ENCODE measurements at places on chromosomes 11 and 22.

DNA sequence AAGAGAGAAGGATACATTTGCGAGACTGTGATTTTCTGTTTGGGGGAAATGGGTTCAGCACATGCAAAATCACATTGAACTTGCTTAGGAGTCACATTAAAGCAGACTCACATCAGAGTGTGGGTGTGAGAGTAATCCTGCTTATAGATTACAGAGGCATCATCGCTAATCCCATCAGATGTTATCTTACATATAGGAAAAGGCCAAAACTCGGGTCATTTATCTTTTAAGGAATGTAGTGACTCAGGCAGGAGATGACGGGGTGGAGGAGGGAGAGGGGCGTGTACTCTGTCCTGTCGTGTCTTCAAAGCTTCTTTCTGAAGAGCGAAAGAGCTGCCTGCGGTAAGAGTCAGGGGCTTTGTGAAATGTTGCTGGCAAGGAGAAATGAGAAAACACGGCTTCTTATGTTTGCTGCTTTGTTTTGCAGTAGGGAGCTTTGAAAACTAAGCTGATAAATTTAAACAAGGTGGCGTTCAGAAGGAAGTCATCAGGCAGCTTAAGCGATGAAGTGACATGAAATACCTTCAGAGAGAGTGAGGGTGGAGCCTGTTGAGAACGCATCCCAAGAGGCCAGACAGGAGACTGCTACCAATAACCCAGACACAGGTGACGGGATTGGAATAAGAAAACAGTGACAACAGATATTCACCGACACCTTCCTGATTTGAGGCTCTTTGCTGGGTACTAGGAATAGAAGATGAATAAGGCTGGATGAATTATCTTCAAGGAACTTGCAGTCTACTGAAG is 2.2 kb upstream of the C11orf16 start:
- no peak for DNase-seq

- DNase-seq = no peak
Observed at GRCh38 chr11:46612326-46612725, 4.7 kb downstream of the HARBI1 start.

DNA sequence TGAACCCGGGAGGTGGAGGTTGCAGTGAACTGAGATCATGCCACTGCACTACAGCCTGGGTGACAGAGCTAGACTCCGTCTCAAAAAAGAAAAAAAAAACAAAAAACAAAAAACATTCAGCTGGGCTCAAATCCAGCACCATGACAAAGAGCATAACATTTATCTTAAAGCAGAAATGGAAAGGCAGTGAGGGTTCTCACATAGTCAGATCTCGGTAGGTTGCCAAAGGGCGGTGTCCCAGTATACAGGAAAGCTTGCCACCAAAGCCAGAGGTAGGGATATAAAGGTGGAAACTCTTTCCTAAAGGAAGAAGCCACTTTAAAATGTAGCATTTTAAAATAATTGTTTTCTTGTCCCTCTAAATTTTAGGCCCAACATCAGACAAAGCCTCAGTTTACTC is 22.4 kb upstream of the CAPRIN1 start:
- DNase-seq = no peak

DNA sequence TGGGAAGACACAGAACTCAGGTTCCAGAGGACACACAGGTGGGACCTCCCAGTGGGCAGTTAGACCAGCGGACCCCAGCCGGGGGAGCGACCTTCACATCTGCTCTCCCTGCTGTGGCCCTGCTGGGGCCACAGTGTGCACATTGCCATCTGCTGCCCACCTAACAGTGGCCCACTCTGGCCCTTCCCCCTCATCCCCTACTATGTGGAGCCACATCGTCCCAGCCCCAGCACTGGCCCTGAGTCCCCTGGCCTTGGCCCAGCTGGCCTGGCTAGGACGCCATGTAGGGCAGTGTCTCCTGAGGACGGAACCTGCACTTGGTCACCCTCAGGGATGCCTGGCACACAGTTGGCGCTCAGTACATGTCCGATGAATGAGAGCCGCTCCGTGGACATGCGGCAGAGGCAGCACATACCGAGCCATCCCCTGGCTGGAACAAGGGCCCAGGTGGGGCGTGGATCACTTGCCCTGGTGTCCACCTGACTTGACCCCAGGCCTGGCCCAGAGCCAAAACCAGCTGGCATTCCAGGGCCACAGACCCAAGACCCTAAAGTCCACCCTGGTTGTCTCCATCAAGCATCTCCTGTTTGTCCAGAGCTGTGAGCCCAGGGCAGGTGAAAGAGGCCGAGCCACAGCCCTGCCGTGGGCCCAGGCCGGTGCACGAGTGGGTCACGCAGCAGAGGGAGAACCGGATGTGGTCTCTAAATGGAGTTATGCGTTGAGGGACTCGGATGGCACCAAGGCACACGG is 93.1 kb upstream of the FGF3 start:
- peak; percentile 15 for DNase-seq

DNA sequence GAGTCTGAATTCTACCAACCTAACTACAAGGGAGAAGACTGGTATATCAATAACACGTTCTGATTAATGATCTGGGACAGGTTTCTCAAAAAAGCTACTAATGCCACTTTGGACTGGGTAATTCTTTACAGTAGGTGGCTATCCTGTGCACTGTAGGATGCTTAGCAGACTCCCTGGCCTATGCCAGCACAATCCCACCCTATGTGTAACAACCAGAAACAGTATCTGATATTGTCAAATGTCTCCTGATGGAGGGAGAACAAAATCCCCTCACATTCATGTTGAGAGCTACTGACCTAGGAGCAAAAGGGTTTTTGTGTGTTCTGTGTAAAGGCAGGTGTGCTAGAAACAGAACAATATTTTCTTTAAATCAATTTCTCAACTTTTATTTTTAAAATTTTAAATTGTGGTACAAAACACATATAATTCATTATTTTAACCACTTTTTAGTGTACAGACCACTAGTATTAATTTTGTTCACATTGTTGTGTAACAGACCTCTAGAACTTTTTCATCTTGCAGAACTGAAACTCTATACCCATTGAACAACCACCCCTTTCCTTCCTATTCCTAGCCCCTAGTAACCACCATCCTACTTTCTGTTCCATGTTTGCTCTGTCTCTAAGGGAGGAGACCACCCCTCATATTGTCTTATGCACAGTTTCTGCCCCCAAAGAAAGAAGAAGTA is 2.1 kb upstream of the MS4A6A start:
- DNase-seq = no peak

GRCh38 chr11:9783986-9784385 is 120.1 kb downstream of the SWAP70 start:
- DNase-seq = no peak

DNA sequence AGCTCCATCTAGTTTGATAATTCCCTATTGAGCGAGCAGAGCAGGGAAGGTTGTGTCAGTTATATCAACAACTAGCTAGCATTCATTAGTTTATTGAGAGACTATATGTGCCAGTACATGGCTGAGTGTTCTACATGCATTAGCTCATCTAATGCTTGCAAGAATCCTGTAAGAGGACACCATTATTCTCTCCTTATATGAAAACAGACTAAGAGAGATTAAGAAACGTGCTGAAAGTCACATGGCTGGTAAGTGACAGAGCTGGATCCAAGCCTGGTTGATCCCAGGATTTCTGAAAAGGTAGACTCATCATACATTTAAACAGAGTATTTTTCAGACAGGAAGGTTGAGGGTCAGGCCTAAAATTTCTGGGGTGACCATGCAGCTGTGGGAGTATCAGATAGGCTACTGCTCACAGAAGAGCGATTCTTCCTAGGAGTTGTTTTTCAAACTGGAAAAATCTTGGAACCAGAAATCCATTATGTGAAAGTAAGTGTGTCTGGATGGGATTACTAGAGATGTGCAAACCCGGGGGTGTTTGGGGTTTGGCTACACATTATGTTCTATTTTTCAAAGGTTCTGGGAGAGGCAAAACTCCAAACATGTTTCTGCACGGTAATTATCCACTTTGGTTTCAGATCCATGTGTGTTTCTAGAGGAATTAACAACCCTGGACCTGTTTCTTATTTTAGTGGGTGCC is 213.3 kb downstream of the FAM76B start:
- no peak for DNase-seq

DNA sequence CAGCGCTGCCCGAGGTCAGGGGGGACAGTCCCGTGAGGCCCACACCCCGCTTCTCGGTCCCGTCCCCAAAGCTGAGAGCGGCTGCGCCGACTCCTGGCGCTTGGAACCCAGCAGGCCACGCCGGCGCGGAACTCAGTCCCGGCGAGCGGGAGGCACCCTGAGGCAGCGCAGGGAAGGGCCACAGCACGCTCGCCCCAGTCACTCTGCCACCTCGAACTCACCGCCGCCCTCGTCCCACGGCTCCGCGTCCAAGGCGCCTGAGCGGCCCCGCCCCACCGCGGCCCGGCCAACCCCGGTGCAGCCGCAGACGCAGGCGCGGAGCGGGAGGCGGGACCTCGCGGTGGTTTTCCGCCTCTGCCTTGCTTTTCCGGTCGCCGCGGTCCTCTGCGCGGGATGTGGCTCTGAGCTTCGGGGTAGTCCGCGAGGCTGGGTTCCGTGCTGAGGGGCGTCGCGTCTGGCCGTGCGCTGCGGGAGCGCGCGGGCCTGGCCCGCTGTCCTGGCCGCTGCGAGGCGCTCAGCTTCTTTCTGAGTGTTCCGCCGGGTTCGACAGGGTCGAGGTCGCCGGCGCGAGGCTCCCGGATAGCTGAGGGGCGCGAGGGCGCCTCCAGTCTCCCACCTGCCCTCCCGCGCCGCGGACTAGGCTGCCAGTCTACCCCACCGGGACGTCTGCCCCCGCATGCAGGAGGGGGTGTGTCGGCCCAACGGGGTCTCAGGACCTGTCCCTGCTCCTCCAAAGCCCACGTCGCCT is at the start of gene CDPF1:
CDPF1 (minus strand) TSS at position 259 of the 748 bp plus-strand sequence. CDS start 2,009 bp downstream, outside the sequence.
- DNase-seq = peak; percentile 93

DNA sequence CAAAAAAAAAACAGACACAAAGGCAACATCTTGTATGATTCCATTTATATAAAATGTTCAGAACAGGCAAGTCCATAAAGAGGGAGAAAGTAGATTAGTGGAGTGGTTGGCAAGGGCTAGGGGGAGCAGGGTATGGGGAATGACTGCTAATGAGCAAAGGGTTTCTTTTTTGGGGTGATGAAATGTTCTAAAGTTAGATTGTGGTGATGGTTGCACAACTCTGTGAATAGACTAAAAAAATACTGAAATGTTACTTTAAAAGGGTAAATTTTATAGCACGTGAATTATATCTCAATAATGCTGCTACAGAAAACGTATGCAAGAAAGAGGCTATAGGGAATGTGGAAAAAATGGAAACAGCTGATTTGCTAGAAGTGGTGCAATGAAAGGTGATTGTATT is 155.1 kb downstream of the TENM4 start:
- DNase-seq = no peak

- no peak for DNase-seq
Observed at GRCh38 chr11:12573707-12574485, 100.3 kb upstream of the TEAD1 start.

DNA sequence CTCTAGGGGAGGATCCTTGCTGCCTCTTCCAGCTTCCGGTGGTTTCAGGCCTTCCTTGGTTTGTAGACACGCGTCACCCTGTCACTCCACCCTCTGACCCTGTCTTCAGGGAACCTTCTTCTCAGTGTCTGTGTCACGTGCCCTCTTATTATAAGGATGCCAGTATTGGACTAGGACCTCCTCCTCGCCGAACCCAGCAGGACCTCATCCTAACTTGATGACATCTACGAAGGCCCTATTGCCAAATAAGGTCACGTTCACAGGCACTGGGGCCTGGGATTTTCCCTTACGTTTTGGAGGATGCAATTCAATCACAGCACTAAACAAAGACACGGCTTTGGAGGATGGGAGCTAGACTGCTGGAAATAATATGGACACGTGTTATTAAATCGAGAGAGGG is 408.7 kb downstream of the BRD1 start:
- no peak for DNase-seq

GRCh38 chr11:73155102-73155501 is 13.0 kb upstream of the FCHSD2 start:
- no peak for DNase-seq

DNA sequence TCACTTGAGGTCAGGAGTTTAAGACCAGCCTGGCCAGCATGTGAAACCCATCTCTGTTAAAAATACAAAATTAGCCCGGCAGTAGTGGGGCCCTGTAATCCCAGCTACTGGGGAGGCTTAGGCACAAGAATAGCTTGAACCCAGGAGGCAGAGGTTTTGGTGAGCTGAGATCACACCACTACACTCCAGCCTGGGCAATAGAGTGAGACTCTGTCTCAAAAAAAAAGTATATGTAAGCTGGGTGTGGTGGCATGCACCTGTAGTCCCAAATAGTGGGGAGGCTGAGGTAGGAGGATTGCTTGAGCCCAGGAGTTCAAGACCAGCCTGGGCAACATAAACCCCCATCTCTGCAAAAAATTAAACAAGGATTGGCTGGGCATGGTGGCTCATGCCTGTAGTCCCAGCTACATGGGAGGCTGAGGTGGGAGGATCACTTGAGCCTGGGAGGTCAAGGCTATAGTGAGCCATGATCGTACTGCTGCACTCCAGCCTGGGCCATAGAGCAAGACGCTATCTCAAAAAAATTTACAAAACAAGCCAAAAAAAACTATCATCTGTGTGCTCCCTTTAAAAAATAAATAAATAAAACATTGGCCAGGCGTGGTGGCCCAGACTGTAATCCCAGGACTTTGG is 10.8 kb downstream of the CRKL start:
- DNase-seq = no peak

GRCh38 chr22:38442967-38443627 is 11.9 kb downstream of the KCNJ4 start:
- DNase-seq = no peak

- no peak for DNase-seq
Observed at GRCh38 chr11:85967457-85967856, 101.4 kb downstream of the PICALM start.

DNA sequence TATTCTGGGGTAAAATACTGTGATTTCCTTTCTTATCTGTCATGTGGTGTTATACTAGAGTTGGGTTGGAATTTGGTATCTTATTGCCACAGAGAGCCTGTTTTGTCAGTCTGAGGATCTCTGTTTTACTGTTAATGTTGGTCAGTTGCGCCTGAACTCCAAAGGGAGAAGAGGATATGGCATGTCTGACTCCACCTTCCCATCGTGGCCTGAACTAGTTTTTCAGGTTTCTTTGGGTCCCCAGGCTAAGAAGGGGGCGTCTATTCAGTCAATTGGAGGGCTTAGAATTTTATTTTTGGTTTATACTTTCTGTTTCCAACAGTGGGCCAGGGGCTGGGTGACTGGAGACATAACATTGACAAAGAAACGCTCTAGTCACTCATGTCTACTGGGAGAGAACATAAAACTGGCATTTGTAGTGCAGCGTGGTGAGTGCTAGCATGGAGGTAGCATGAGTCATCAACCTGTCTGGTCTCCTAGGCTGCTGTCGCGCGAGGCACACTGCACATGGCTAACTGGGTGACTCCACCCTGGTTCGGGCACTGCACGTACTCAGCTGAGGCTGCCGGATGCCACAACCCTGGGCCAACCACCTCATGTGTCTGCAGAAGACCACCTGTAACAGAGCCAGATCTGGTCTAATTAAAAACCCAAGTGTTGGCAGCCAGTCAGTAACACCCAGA is 120.1 kb upstream of the OR9Q1 start:
- DNase-seq = no peak

- no peak for DNase-seq
Observed at GRCh38 chr11:42598341-42598740, 713.5 kb upstream of the API5 start.

GRCh38 chr11:10894666-10895065 is 36.8 kb upstream of the ZBED5 start:
- DNase-seq = no peak
